NCI-H524 treated with DMSO at 0.1 percent for 48 hours (cell line): ENCODE measurements at places on chromosomes 5 and 9.

- no peak for DNase-seq
Measured at GRCh38 chr9:91899219-91899563, 50.8 kb downstream of the ROR2 start.

DNA sequence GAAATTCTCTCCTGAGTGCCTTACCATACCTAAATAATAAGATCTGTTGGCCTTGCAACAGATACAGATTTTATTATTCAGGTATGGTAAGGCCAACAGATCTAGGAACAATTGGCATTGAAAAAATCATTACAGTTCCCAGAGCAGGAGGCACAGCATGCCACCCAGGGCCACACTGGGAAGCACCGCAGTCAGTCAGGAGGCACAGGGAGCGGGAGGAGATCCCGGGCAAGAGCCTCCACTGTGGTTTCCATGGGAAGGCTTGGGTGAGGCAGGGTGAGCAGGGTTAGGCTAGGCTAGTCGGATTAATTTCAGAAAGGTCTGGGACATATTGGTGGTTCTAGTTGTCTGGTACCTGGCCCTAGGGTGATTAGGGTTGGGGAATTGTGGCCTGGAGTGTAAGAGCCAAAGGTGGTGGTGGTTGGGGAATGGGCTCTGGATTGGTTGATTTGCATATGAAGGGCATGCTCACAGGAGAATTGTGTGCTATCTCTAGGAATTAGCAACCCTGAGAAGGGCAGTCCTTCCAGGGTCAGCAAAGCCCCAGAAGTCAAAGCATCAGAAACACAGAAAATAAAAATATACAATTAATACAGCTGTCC, 111.4 kb downstream of the PDE8B start:
- DNase-seq = no peak

GRCh38 chr9:18382243-18382642, 91.7 kb upstream of the ADAMTSL1 start:
- no peak for DNase-seq

GRCh38 chr9:78369639-78370219, 72.8 kb downstream of the PSAT1 start:
- DNase-seq = no peak

GRCh38 chr9:114233491-114234185, 78.3 kb downstream of the COL27A1 start:
- DNase-seq = no peak

DNA sequence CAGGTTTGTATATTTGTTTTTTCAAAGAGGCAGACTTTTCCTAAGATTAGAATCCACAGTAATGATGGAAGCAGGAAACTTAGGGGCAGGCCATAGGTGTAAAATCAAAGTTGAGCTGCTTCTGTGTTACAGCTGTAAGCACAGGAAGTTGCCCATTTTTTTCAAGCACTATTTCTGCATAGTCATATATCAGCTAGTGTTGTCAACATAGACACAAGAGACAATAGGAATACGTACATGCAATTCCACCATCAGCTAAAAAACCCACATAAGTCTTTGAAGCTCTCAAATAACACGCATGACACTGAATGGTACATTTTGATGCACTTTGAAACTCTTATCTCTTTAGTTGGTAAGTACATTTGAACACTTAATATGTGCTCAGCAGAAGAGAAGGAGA, 20.2 kb upstream of the SMIM15 start:
- no peak for DNase-seq

DNA sequence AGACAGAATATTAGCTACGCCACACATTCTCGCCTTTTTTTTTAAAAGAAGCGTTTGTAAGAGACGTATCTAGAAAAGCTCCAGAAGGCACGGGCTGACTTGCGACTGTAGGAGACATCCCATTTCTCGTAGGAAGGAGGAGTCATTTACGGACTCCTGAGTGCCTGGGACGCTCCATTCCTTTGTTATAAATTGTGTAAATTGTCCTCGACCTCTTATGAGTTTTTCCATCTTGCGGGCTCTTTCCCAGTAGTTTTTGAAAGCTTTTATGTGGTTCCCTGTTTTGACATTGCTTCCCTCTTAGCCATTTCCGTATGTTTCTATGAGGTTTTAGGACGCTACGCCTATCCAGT, 1.0 kb downstream of the RABL6 start:
- DNase-seq = no peak

- DNase-seq = no peak
Measured at GRCh38 chr5:44387406-44387805, 1.8 kb downstream of the FGF10 start.

DNA sequence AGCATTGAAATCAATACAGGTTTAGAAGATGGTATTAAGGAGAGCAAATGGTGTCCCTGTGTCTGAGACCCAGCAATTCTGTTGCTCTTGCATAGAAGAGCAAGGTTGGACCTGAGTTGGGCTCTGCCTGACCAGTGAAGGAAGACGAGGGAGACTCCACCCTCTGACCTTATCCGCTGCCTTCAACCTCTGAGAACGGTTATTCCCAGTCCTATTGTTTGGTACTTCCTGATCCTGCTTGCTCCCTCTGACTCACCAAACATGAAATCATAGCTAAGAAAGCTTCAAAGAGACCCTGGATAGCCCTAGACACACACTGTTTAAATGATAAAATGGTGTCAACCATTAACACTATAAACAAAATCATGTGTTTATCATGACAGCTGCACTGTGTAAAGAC, 218.5 kb downstream of the PLK2 start:
- no peak for DNase-seq
